ENCODE measurements at places on chromosomes 16 and 17.

- DNase-seq = no peak
These were observed 39.3 kb upstream of the TAC4 start for GRCh38 chr17:49887086-49887743.

GRCh38 chr17:40841246-40841645 is 18.8 kb upstream of the KRT10 start:
- DNase-seq = no peak

- DNase-seq = no peak
These were observed 119.0 kb downstream of the MYO1D start for GRCh38 chr17:32757963-32758362.

GRCh38 chr17:80456465-80457235 is 19.8 kb downstream of the NPTX1 start:
- DNase-seq = no peak

DNA sequence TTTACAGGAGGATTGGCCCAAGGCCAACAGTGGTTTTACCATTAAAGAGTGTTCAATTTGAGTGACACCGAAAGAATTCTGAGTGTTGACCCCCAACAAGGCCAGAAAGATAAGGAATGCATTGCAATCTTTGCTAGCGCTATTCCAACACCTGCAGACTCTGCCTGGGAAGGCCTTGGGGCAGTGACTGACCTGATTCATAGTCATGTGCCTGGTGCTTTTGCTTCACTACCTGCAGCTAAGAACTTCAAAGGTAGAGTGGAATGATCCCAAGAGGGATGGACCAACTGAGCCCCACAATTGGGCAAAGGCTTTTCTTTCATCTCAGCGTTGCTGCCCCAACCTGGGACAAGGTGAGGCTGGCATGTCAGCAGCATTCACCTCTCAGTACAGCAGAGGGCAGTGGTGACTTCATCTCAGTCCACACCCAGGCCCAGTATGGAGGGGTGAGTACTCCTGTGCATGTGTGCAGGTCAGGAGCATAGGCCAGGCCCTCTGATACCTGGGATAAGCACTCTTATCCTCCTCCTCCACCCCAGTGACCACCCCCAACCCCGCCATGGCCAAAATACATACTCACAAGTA is 149.6 kb upstream of the GNAO1 start:
- DNase-seq = peak; percentile 9

GRCh38 chr17:45294506-45294905 is 22.3 kb downstream of the MAP3K14 start:
- DNase-seq = no peak

GRCh38 chr16:31268891-31269290 is 9.1 kb downstream of the ITGAM start:
- DNase-seq = no peak

- DNase-seq = no peak
These were observed 56.1 kb downstream of the PLXDC1 start for GRCh38 chr17:39095309-39095686.
